ENCODE measurements at places on chromosomes 6 and 20.

- DNase-seq: no peak
Measured at GRCh38 chr6:23316931-23317330, 747.6 kb downstream of the HDGFL1 start.

GRCh38 chr6:46757214-46757596 is 10.5 kb downstream of the ANKRD66 start:
- DNase-seq: no peak

GRCh38 chr20:57346477-57346876 is 4.6 kb upstream of the RAE1 start:
- DNase-seq: peak; percentile 67

DNA sequence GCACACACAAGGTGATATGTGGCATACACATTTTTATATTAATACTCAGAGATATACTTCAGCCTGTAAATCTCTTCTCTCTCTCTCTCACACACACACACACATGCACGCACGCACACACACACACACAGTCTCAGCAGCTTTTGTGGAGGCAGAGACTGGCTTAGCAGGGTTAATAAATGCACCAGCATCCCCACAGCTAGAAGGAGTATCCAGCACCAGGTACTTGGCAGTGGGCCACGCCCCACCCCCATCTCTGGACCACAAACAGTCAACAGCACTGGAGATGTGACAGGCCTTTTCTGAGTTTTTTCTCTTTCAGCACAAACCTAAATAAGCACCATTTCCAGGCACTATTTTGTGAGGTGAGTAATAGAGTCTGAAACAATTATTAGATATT is 47.3 kb upstream of the LRFN2 start:
- no peak for DNase-seq

- DNase-seq: peak; percentile 93
Measured at GRCh38 chr6:89829472-89830169, at the start of gene CASP8AP2. Gene CASP8AP2, plus strand, starts transcription at chr6:89829880.

- DNase-seq: no peak
Measured at GRCh38 chr20:54110041-54110440, 39.6 kb upstream of the BCAS1 start.

DNA sequence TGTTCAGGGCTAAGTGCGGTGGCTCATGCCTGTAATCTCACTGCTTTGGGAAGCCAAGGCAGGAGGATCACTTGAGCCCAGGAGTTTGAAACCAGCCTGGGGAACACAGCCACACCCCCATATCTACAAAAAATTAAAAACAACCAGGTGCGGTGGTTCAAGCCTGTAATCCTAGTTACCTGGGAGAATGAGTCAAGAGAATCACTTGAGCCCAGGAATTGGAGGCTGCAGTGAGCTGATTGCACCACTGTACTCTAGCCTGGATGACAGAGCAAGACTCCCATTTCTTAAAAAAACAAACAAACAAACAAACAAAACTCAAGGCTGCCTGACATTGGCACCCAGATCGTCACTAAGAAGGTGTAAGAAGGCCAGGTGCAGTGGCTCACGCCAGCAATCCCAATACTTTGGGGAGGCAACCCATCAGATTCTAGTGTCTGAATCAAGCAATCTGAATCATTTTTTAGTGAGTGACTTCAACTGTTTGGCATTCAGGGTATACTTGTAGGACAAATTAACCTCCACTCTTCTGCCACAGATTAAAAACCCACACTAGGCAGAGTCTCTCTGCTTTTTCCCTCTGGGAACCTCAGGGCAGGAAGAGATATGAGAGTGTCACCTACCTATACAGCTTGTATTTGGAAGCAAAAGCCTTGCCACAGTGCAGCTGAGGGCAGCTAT is 6.1 kb downstream of the PLAGL2 start:
- DNase-seq: no peak

DNA sequence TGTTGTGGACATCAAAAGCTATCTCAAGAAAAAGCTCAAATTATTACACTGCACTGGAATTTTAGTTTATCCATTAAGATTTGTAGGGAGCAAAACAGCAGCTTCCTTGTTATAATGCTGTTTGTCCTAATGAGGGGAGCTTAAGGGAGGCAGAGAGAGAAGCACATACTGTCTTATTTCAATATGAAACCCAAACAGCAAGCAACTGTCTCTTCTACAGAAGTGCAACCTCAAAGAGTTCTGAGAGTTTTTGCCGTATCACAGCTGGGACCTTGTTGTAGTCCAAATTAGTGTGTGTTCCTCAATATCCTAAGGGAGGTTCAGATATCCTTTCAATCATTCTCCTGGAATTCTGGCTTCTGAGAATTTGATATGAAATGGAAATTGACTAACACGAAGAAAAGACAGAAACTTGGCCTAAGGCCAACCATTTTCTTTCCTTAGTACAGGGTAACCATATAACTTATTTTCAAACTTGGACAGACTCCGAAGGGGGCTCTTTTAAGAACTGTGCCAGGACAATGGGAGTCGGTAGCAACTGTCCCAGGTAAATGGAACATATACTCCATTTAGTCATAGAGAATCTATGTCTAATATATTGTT is 149.3 kb upstream of the CCN2 start:
- DNase-seq: no peak

- peak; percentile 23 for DNase-seq
Measured at GRCh38 chr6:35757456-35758123, 18.8 kb upstream of the CLPSL2 start.

DNA sequence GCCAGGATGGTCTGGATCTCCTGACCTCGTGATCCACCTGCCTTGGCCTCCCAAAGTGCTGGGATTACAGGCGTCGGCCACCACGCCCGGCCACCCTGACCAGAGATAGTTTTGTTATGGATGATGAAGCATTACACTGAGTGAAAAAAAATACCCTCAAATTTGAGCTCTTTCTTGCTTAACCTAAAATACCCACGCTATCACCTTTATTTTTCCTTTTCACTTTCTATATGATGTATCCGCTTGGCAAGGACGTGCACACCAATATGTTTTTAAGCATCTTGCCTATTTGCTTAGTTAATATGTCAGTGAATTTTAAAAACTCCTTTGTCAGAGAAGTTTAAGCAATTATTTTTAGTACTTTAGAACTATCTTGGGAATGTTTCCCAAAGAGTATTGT is 150.4 kb downstream of the INSM1 start:
- DNase-seq: no peak

GRCh38 chr6:53315086-53315724 is 33.5 kb downstream of the ELOVL5 start:
- no peak for DNase-seq

- no peak for DNase-seq
Measured at GRCh38 chr6:41570259-41570615, 24.1 kb downstream of the FOXP4 start.

DNA sequence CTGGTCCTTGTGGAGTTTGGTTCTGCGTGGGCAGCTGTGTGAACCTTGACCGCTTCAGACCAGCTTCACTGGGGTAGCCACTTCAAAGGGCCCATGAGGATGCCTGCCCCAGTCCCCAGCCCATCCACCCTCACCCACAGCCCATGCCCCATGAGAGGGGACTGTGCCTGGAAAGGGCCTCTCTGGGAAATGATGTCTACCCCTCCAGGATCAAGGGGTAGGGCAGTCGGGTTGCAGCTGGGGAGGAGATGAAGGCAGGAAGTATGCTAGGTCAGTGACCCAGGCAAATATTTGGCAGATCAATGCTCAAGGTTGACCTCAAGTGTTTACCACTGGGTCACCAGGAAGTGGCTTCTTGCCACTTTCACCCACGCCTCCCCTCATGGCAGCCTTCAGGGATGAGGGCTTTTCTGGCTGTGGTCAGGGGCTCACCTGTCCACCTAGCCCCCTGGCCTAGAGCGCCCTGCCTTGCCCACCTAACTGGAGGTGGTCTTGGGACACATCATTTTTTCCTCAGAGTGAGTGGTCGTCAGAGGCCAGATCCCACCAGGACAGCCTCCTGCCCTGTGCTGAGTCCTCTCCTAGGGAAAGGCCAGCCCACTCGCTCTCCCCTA is 109.5 kb downstream of the SNX5 start:
- no peak for DNase-seq

GRCh38 chr20:19903168-19903811 is 113.9 kb upstream of the NAA20 start:
- no peak for DNase-seq

DNA sequence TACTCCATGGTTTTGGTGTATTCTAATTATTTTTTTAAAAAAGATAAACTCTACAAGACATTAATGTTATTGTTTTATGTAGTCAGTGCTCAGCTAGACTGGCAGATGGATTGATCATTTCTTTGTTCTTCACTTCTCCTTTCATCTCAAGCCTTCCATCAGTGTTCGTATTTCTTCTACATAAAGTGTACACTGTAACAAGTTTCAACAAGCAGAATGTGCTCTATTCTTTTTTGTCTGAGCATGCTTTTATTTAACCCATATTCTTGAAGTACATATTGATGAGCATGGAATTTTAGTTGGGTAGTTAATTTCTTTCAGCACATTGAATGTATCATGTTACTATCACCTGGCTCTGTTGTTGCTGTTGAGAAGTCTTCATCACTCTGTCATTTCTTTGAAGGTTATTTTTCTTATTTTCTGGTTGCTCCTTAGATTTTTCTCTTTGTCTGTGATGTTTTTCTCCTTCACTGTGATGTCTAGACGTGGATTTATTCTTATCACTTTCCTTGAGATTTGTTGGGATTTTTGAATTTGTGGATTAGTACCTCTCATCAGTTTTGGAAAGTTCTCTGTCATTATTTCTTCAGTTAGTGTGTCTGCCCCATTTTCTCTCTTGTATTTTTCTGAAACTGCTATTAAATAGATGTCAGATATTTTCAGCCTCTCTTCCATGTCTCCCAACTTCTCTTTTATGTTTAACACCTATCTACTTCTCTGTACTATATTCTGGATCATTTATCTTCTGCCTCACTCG is 48.5 kb downstream of the TGM2 start:
- no peak for DNase-seq

DNA sequence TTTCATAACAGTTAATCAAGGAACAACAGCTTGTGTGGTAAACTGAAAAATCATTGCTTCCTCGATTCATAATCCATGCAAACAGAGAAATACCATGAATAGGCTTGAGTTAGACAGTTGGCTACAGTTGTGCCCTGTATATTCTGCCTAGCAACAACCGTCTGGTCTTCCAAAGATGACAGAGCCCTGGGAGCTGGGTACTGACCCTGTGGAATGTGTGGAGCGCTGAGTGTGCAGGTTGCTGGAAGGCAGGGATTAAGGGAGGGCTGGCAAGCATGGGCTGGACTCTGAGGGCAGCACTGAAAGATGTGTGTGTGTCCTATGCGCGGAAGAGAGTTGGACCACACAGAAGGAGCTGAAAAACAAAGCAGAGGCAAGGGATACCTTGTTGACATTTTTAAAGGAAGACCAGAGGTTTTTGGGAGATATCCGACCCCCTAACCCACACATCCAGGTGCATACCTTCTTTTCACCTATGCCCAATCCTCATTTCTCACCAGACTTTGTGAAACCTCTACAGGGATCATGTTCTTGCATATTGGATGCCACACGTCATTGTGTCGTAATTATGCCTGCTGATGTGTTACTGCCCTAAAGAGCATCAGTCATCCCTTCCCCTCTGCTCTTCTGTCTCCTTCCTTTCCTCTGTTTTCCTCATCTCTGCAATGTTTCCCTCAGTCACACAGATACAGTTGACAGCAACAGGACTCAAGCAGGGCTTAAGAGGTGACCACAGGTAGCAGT is 58.2 kb upstream of the VGLL2 start:
- no peak for DNase-seq

- no peak for DNase-seq
Measured at GRCh38 chr6:161543684-161544309, 269.9 kb upstream of the AGPAT4 start.

DNA sequence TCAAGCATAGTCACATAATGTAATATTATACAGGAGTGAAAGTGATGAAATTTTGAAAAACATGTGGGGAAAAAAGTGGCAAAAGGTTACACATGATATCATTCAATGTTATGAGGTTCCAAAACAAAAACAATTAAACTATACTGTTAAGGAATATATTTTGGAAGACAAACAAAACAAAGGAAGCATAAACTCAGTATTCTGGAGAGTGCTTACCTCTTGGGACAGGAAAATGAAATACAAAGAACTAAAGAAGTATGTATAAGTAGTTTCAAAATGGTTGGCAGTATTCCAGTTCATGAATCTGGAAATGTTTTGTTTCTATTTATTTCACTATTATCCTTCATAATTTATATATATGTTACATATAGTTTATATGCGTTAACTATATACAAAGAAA is 213.5 kb downstream of the MOXD1 start:
- no peak for DNase-seq

DNA sequence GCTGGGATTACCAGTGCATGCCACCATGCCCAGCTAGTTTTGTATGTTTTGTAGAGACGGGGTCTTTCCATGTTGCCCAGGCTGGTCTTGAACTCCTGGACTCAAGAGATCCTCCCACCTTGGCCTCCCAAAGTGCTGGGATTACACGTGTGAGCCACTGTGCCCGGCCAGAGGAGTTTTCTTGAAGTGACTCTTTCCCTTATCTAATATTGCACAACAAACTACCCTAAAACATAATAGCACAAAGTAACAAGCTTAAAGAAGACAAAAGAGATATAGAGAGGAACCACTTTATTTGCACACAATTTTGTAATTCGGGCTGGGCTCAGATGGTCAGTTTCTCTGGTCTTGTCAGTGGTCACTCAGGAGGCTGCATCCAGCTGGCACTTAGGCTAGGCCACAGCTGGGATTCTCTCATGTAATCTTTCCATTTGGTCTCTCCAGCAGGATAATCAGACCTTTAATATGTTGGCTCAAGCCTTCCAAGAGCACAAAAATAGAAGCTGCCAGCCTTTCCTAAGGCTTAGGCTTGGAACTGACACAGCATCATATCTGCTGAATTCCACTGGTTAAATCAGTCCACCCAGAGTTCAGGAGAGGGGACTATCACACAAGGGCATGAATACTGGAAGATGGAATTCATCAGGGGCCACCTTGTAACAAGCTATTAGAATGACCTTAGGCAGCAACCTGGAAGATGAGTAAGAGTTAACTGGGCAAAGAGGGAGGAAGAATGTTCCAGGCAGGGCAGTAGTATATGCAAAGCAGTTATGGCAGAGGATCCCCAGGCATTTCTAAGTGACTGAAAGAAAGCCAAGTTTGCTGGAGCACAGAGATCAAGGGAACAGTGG is 56.7 kb upstream of the PNRC1 start:
- DNase-seq: no peak

GRCh38 chr6:163314791-163315470 is 99.6 kb upstream of the QKI start:
- DNase-seq: no peak

- no peak for DNase-seq
Measured at GRCh38 chr6:7737106-7737505, 11.2 kb downstream of the BMP6 start.

DNA sequence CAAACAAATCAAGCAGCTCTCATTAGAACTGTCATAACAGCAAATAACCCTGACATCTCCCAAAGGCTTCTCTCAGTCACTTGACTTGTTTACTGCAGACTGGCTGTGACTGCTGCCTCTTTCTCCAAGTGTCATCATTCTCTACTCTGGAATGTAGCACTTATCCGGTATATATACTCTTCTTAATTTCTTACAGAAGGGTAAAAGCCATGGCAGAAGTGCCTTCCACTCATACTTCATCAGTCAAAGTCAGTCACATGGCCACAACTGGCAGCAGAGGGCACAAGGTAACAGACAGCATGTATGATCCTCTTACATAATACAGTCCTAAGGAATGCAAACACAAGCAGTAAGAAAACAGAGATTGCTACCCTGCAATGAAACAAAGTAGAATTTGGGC is 9.3 kb downstream of the NAPB start:
- DNase-seq: no peak

GRCh38 chr20:14956026-14956425 is 618.6 kb upstream of the FLRT3 start:
- no peak for DNase-seq

- DNase-seq: no peak
Measured at GRCh38 chr6:75494290-75494689, 690 bp upstream of the FILIP1 start.

All from stimulated activated CD4-positive, alpha-beta T cell treated with anti-CD3 and anti-CD28 coated beads, Interleukin-1b, Interleukin-23, amount 100 ng/mL, for 48 hours (primary cell).